ENCODE measurements at places on chromosomes 5 and 9.

GRCh38 chr9:3968891-3969290 lies 331.0 kb downstream of the GLIS3 start:
- no peak for DNase-seq

DNA sequence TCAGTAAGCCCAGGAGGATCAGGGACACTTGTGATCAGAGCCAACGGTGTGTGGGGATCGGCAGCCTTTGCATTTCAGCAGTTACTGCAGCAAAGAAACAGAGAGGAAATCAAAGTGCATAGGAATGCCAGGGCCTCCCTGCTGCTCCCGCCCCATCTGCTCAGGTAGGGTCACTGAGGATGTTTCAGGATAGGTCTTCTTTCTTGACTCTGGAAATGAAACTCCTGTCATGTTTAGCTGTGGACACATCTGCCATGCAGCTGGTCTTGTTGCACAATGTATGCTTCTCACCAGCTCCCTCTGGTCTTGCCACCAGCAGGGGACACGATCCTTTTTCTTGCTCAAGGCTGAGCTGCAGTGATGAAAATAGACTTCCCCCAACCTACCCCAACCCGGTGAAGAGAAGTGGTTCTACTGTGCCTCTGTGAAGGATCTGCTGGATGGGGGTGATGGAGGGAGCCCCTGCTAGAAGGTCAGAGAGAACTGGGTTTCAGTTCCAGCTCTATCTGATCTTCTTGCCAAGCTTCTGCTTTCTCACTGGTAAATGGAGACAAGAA lies 185.2 kb upstream of the KLF4 start:
- DNase-seq, result no peak

DNA sequence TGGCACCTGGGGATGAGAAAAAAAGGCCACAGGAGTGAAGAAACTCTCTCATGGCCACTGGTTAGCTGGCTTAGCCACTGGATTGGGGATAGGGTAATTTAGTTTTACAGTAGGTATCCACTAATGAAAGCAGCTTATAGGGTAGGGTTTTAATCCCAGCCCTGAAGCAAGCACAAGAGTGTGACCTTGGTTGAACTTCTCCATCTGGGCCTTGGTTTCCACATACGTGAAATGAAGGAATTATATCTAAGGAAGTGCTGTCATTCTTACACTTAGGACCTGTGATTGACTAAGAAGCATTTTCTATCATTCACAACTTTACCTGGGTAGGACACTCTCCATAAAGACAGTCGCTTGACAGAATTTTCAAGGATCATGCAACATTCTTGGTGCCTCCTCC lies 49.6 kb downstream of the FAT2 start:
- DNase-seq, result no peak

- no peak for DNase-seq
Measured at GRCh38 chr5:6829150-6829784, 116.0 kb downstream of the TENT4A start.

- no peak for DNase-seq
Measured at GRCh38 chr5:73827106-73827450, 201.1 kb downstream of the ARHGEF28 start.

All from NCI-H2029 treated with DMSO at 0.1 percent for 48 hours (cell line).